Hair follicular keratinocyte (primary cell): ENCODE measurements at places on chromosomes 11 and 22. TPM values are rescaled to one million over a fixed set of nuclear protein-coding genes. Genes with fewer than 3 reads are reported as not detected.

ARHGAP20 gene
- total RNA-seq = not detected in 2 replicates

RIMBP3C gene
- total RNA-seq = not detected in 2 replicates

SHANK3 gene
- total RNA-seq = 3.9 and 5.2 TPM in 2 replicates

PAMR1 gene
- 1.6 and 12.7 TPM in 2 replicates for total RNA-seq

MS4A15 gene
- total RNA-seq = not detected in 2 replicates

ANO1 gene
- 27.2 and 28.1 TPM in 2 replicates for total RNA-seq

CALCA gene
- not detected in 2 replicates for total RNA-seq

GLYAT gene
- not detected in 2 replicates for total RNA-seq
